NCI-H2227 treated with DMSO at 0.1 percent for 48 hours (cell line): ENCODE measurements at places on chromosomes 2 and 18.

DNA sequence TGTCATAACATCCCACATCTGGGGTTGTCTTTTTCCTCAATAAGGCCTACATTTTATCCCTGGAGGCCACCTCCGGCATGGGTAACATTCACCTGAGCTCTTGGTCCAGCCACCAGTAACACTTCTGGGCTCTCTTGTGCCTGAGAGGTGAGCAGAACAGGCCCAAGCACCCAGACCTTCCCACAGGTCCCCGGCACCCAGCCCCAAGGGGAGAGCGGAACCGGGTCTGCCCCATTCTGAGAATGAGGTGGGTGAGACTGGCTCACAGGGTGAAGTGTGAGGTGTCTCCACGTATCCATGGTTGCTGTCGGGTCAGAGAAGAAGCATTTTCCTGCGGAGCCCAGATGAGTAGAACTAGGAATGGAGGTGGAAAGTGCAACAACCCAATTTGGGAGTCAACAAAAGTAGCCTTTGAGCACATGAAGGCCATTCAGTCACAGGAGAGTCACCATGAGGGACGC is 496.7 kb upstream of the MYT1L start:
- no peak for DNase-seq

GRCh38 chr18:48030616-48031480 is 100.4 kb upstream of the SMAD2 start:
- peak; percentile 71 for DNase-seq

DNA sequence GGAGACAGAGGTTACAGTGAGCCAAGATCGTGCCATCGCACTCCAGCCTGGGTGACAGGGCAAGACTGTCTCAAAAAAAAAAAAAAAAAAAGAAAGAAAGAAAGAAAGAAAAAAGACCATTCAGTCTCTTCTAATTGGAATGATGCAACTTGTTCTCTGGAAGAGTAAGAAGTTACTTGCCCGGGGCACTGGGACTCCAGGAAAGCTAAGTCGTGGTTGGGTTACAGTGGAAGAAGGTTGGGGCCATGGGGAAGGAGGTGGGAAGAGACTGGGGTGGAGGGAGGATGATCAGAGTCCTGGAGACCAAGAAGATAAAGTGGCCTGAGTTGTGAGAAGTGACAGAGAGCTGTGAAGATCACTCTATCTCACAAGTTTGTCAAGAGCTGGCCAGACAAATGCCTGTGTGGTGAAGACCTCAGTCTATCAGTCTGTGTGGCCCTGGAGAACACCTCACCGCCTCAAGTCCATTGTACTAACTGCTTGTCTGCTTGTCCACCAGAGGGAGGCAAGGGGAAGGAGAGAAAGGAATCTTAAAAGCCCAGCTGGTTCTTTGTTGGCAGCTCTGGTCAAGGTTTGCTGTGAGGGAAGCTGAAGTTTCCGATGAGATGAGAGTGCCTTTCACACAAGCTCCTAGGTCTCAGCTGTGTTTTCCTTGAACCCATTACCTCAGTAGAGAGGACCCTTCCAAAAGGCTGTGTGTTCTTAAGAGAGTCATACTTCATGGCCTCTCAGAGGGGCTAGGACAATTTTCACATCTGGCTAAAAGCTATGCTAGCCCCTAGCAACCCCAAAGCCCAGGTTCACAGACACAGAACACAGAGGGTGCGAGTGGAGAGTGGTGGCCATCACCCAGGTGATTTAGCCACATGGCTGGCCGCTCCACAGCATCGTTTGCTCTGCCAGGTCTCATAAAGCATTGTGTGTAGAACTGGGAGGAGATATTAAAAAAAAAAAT is 72.0 kb upstream of the TMEM178A start:
- DNase-seq: peak; percentile 16

DNA sequence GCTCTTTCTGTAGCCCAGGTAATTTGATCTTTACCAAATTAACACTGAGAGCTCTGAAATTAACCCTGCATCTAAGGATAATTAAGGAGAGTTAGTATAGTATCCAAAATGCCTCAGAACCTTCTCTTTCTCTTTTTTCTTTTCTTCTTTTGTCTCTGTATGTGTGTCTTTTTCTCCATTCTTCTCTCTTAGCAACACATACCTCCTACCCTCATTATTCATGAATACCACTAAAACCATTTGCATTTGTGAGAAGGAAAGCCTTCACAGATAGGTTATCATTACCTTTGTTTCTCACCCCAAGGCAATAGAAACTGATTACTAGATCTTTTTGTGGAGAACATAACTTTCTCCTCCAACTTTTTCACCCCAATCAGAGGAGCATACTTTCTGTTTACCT is 376.5 kb upstream of the NXPH2 start:
- DNase-seq: no peak

GRCh38 chr18:9478545-9478944 is 3.2 kb downstream of the RALBP1 start:
- no peak for DNase-seq

GRCh38 chr2:189580658-189581353 is at the start of gene SLC40A1:
SLC40A1 (minus strand) TSS chr2:189580786; CDS start chr2:189580460, 326 bp downstream.
- peak; percentile 83 for DNase-seq

DNA sequence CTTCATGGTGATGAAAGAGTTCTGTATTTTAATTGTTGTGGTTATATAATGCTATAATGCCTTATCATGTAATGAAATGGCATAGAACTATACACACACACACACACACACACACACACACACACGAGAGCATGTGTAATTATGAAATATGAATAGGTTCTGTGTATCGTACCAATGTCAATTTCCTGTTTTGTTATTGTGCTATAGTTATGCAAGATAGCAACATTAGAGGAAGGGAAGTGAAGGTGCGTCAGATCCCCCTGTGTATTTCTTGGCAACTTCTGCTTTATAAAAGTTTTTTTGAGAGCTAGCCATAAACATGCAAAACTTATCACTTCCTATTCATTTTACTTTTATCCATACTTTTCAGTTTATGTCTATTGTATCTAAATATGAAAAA is 60.7 kb upstream of the ARHGAP15 start:
- DNase-seq: no peak

- no peak for DNase-seq
Observed at GRCh38 chr18:61360404-61361383, 27.5 kb downstream of the CDH20 start.

DNA sequence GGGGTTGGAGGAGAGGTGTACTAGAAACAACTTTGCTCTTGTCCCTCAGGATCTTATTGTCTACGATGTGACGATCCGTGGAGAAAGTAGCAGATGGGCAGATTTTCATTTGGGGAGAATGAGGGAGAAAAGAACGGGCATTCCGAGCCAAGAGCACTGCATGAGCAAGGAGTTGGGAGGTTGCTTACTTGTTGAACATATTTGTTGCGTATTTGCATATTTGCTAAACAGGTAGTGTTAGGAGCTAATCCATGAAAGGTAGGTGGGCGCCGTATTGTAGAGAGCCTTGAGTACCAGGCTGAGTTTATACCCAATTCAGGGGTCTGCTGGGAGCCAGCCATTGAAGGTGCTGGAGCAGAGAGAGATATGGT is 490 bp downstream of the BCS1L start:
- DNase-seq: no peak

DNA sequence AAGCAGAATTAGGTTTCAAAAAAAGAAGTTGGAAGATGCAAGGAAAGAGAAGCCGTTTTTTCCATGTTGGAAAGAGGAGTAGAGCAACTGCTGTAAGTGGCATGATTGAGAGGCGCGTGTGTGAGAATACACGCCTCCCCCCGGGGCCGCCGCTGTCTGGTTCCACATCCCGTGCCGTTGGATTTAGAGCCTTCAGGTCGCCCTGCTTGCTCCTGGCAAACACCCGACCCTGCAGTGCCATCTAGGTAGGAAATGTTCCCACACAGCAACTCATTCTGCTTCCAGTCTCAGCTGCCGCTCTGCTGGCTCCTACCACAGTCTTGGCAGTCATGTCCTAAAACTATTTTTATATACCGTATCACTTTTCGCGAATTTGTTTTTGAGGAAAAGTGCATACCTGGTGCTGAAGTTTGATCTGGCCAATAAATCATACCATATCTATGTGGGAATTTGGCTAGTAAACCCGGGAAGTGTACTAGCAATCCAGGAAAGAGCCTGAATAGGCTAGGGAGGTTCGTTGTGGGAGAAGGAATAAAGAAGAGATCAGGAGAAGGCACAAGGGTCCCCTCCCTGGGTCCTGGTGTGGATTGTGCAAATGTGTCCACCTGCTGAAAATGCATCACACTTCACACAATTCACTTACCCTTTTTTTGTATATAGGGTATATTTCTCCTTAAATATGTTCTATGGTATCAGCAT is 372.7 kb downstream of the FBXO15 start:
- DNase-seq: no peak

GRCh38 chr2:75099521-75099922 is 99.8 kb downstream of the TACR1 start:
- no peak for DNase-seq

DNA sequence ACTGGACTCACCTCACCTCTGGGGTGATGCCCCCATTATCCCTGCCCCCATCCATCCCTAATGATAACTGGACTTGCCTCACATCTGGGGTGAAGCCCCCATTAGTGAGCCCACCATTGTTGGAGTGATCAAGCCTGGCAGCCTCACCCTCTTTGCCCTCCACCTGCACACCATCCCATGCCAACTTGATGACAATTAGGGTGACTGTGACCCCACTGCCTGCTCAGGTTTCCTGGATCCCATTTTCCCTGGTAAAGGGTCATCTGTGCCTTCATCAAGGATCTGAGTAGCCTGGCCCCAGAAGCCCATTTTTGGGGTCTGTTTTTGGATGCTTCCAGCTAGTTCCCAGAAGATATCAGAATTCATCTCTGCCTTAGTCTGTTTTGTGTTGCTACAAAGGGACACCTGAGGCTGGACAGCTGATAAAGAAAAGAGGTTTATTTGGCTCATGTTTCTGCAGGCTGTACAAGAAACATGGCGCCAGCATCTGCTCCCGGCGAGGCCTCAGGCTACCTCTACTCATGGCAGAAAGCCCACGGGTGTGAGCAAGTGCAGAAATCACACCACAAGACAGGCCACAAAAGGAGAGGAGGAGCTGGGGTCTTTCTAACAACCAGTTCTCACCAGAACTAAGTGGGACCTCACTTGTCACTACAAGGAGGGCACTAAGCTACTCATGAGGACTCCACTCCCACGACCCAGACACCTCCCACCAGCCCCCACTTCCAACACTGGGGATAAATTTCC is 196.4 kb upstream of the TWIST2 start:
- DNase-seq: no peak

- no peak for DNase-seq
Observed at GRCh38 chr18:9695605-9696004, 12.5 kb upstream of the RAB31 start.

DNA sequence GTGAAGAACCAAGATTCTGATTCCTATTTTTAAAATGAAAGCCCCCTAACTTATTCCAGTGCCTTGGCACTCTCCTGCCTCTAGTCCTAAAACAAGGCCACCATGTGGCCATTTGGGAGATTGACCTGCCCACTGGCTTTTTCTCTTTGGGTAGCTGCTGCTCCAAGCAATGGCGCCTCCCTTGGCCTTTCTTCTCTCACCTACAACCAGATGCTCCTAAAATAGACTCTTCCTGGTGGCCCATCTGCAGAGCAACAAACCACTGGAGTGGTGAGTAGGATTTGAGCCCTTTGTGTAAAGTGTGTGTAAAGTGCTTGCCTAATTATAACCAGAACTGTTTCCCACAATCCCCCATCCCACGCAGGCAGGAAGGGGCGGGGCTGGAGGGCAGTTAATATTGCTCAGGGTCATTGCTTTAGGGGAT is 114.2 kb downstream of the FHOD3 start:
- peak; percentile 88 for DNase-seq

GRCh38 chr2:102367331-102367971 is 11.9 kb downstream of the IL18R1 start:
- DNase-seq: no peak

- DNase-seq: no peak
Observed at GRCh38 chr2:240387669-240388358, 47.6 kb upstream of the GPC1 start.
